ENCODE measurements at places on chromosomes 5 and 9.

DNA sequence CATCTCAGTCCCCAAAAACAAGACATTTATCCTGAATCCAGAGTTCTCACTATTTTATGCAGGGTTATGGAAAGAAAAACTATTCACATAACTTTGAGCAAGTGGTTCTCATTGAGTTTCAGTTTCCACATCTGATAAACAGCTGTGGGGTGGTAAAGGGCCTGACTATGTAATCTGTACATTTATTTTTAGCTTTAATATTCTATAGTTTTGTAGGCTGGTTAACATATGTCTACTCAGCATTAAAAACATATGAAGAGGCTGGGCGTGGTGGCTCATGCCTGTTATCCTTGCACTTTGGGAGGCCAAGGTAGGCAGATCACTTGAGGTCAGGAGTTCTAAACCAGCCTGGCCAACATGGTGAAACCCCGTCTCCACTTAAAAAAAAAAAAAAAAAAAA, 301.5 kb upstream of the CCNG1 start:
- DNase-seq: no peak

GRCh38 chr9:134293031-134293521, 33.2 kb upstream of the RXRA start:
- no peak for DNase-seq

- DNase-seq: no peak
Measured at GRCh38 chr9:92392690-92393089, 11.7 kb downstream of the OGN start.

GRCh38 chr5:175230299-175230698, 213.7 kb downstream of the DRD1 start:
- DNase-seq: no peak

GRCh38 chr5:10168254-10168653, 81.4 kb downstream of the ATPSCKMT start:
- no peak for DNase-seq

DNA sequence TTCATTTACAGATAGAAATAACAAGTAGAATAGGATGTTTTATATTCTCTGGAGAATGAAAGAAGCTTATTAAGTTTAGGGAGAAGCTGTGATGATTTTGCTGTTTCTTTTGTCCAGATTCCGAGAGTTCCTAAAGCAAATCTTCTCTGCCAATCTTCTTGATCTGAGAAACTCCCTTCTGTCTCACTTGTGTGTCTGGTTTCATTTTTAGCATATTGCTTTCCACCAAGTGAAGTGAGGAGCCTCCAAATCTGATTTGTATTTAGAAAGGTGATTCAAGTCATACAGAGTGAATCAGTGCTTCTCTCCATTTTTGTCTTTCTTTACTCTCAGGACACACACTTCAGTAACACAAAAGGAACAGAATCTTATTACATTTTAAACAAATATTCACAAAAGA, 48.4 kb downstream of the STX17 start:
- DNase-seq: no peak

DNA sequence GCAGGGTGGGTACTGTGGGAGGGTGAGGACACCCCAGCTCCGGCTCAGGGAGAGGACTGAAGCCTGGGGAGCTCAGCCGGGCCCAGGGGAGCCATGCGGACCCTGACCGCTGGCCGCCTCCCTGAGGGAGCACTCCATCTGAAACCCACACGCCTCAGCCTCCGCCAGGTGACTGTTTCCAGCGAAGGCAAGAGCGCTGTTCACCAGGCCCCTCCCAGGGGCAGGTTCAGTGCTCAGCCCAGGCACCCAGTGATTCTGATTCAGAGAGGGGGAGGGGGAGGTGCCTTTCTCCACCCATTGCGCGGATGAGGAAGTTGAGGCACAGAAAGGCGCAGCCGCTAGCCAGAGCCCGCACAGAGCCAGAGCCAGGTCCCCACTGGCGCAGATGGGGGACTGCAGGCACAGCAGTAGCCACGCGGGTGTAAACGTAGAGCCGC, 27.0 kb downstream of the ADGRD2 start:
- no peak for DNase-seq

DNA sequence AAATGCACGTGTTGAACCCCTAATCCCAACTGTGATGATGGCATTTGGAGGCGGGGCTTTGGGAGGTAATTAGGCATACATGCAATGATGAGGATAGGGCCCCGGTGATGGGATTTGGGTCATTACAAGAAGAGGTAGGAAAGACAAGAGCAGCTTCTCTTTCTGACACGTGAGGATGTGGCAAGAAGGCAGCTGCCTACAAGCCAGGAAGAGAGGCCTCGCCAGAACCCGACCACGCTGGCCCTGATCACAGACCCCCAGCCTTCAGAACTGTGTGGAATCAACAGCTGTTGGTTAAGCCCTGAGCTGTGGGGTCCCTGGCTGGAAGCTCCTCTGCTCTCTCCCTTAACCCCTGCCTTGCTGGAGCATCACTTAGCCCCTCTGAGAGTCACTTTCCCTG, 57.5 kb downstream of the COL23A1 start:
- DNase-seq: no peak

DNA sequence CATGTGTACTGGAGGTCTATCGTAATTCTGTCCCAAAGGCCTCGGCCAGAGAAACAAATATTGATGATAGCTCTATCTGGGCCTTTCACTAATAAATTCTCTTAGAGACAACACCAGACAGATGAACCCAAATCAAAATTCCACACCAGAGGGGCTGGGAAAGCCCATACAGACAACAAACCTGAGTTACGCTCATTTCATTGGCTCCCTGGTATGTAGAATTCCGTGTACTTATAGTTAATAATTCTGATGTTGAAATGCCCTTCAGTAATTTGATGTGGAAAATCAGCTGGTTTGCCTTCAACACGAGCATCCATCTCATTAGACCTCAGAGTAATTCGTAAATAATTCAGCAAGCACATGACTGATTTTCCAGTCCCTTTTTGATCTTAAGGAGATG, 53.2 kb downstream of the FRMD3 start:
- DNase-seq: no peak

GRCh38 chr5:6593148-6594016, 39.5 kb downstream of the NSUN2 start:
- no peak for DNase-seq
